ENCODE measurements at places on chromosomes 7 and 10. TPM values are rescaled to one million over a fixed set of nuclear protein-coding genes. Genes with fewer than 3 reads are reported as not detected.

DNA sequence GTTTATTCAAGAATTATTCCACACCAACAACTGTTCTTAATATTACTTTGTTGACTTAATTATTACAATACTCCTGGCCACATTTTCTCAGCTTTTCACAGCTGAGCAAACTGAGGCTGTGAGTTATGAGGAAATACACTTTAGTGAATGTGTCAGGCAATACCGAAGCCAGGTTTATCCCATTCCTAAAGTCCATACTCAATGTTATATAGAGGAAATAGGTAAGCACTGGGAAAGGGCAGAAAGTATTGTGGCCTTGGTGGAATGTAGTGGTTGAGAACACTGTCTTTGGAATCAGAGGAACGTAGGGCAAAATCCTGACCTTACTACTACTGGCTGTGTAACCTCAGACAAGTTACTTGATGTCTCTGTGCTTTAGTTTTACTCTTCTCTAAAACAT is 110.8 kb downstream of the CD36 start:
- no peak overlapping the region for H3K4me3 ChIP-seq
- DNase-seq: no peak
- H3K36me3 ChIP-seq: no peaks in the 10 kb centered on the region

DNA sequence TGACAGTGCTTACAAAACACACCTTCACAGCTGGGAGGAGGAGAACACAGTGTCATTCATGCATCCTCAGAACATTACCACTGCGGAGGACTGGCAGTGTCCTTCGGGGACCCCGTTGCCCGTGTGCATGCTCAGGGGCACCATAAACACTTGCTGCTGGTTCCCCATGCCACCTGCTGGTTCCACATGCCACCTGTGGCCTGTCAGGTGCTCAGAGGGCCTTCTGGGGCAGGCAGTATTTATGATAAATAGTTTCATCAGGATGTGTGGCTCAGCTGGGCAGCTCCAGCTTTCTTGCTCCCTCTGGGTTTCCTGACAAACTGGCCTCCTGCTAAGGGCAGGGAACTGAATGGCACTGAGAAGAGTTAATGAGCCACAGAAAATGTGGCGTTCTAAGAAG is 32.1 kb downstream of the CELF2 start:
- no peak overlapping the region for H3K4me3 ChIP-seq
- H3K27me3 ChIP-seq: no peaks in the 10 kb centered on the region
- no peak for DNase-seq
- H3K4me1 ChIP-seq: no peaks in the 10 kb centered on the region

DNA sequence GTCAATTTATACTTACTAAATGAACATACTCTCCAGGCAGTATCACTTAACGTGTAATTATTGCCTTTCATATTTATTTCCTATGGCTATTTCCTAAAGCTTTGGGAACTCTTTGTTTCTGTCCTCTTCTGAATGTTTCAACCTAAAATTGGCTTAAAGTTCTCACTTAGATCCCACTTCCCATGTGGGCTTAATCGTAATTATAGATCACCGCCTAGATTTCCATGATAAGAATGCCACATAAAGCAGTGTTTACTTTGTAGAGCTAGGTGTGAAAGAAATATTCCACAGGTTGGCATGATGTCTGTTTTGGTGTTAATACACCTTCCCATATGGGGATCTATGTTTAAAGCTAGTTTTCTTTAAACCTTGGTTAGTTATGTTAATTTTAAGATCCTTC is 1.5 kb downstream of the HDAC9 start:
- H3K4me3 ChIP-seq: no peak overlapping the region
- no peaks in the 10 kb centered on the region for H3K36me3 ChIP-seq

GRCh38 chr7:102097601-102098161 is 189.0 kb upstream of the SH2B2 start:
- H3K36me3 ChIP-seq: peaks cover 11% of the 10 kb centered on the region
- no peak overlapping the region for H3K27ac ChIP-seq
- H3K27me3 ChIP-seq: no peaks in the 10 kb centered on the region
- no peak for DNase-seq
- H3K4me3 ChIP-seq: no peak overlapping the region

TMEM229A gene
- total RNA-seq: not detected
